Heart right ventricle (tissue), 16 donors: ENCODE measurements at places on chromosomes 5 and 9.

DNA sequence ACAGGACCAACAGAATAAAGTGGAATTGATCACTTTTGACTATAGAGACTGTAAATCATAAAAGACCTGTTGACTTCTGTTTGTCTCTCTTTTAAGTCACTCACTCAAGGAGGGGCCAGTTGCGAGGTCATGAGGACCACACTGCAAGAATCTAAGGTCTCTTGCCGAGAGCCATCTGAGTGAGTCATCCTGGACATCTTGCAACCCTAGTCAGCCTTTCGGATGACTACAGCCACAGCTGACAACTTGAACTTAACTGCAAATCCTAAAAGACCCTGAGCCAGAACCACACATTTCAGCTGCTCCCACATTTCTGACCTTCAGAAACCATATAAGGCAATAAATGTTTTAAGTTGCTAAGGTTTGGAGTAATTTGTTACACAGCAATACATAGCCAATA is 129.7 kb upstream of the RAD23B start:
- no peak for DNase-seq

DNA sequence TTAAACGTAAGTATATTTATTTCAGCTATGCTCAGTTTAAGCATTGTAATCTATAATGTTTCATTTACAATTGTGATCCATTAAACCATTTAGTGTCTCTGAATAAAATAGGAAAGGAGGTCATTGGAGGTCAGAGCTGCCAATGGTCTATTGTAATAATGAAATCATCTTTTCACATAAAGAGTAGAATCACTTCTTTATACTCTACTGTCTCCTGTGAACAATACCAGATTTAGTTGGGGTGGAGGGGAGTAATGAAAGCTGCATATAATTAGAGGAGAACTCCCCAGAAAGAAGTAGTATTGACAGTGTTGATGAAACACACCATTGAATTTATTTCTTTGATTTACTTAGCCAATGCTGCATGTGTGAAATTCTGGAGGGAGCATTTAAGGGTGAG is 35.1 kb upstream of the ZFYVE16 start:
- no peak for DNase-seq

DNA sequence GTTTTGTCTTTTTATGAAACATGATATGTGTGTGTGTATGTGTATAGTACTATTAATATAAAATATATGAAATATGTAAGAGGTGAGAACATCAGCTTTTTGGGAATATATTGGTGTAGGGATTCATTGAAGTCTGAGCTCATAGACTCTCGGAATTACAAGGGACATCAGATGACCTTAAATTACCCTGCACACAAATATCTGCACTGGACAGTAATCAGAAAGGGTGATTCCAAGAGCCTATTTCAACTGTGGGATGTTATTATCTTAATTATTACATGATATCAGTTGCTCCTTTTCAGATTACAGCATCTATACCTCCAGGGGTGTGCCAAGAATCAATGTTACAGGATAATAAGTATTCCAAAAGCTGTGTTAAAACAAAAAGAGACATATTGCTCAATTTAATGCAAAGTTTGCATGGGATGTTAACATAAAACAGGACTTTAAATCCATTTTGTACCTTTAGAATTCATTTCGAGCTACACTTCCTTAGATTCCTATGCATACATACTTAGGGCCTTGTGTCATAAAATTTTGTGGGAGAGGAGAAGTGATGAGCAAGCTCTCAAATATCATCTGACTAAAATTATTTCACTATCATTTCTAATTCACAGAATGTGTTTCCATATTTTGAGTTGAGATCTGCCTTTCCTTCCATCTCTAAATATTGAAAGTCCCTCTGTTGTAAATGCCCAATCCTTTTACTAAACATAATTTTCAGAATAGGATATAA is 365.2 kb downstream of the BRINP1 start:
- no peak for DNase-seq

GRCh38 chr5:34672196-34672595 is 16.1 kb downstream of the RAI14 start:
- DNase-seq = no peak

GRCh38 chr9:127874301-127875221 is 2.9 kb downstream of the AK1 start:
- no peak for DNase-seq

DNA sequence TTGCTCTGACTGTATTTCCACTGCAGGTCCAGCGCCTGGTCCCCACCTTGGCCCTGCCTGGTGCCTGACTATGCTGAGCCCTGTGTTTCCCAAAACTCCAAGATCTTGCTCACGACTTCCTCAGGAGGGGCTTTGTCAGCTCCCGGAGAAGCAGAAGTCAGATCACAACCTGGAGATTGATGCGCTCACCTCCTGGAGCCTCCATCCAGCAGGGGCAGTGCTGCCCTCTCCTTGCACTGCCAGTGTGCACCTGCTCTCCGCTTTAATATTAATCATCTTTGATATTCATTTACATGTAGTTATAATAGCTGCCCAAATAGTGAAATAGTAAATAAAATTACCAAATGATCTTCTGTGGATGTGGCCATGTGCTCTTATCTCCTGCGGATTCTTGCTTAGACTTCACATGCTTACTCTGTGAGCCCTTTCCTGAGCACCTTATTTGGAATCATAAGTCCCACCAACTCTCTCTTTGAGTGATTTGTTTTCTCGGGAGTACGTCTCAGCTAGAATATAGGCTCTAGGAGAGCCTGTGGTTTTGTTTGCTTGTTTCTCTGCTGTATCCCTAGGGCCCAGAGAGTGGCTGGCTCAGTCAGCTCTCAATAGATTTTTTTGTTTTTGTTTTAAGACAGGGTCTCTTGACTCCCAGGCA is 17.4 kb downstream of the MAML1 start:
- DNase-seq = no peak

GRCh38 chr9:112520069-112520468 is 33.4 kb downstream of the KIAA1958 start:
- no peak for DNase-seq

- no peak for DNase-seq
Observed at GRCh38 chr5:90383903-90384302, 25.7 kb downstream of the CETN3 start.

- DNase-seq = no peak
Observed at GRCh38 chr9:68496356-68496755, 44.3 kb downstream of the TMEM252 start.

DNA sequence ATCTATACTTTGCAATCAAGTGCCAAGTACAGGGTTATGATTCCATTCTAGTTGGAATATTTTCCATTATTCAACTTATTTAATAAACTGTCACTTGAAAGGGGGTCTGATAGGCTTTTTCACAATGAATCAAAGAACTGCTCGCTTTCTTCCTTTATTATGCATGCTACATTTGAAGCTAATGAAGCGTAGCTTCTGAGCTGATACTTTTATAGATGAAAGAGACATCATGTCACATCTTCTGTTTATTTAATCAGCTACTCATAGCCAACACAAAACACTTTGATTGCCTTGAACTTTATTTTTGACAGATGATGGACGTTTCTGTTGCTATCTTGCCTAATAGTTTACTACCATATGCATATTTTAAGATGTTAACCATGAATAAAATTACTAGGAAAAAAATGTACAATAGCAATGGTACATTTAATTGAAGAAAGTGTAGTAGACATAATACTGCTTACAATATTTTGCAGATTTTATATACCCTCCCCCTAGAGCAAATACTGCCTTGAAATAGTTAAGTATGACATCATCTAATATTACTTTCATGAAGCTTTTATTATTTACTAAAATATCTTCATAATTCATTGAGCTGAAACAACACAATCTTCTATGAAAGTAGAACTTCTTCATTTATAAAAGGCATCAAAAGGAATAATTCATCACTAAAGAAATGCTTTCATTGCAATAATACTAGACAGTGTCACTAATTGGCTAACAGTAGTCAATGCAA is 529.3 kb upstream of the TYRP1 start:
- DNase-seq = no peak

DNA sequence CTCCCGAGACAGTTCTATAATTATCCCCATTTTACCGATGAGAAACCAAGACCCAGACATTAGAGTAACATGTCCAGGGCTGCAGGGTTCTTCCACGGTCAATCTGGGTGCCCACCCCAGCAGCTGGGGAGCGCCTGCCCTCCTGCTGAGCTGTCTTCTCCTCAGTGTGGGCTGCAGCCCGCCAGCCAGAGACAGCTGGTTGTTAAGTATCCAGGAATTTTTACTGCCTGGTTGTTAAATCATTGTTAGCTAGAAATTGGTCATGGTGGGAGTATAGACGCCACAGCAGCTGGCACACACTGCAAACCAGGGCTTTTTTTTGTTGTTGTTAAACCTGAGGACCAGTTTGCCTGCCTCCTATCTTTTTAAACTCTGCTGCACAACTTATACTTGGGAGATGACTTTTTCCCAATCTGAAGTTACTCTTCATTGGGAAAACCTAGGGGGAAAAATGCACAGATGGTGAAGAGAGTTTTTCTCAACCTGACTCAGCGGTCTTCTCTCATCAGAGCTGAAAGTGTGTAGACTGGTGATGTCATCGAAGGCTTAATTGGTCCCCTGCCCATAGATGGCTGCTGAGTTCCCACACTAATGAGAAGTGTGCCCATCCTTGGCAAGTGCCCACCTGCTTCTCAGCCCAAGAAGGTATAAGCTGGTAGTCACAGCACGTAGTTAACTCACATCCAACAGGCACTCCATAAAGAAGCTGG is 208.6 kb downstream of the DRD1 start:
- no peak for DNase-seq

DNA sequence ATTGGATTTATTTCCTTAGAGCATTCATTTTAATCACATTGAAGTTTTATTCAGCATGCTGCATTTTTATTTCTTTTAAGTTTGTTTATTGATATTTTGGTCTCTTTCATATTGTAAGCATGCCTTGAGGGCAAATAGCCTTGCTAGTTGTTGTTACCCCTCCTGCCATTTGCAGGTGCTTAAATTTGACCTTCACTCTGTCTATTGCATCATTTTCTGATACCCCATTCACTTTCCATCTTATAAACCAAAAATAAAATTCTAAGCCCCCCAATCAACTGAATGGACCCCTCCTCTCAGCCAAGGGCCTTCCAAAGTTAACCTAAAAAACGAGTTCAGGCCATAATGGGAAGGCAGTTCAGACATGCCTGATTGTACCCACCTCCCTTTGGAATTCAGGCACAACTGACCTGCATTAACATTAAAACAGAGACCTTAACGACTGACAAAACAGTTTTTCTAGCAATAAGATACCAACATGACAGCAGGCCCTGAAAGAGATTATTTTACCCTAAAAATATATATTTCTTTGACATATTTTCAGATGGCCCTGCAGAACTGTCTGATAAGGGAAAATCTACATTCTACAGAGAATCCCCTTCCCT is 32.1 kb downstream of the TARS1 start:
- no peak for DNase-seq

GRCh38 chr9:36791222-36791950 is 218.7 kb downstream of the MELK start:
- DNase-seq = no peak
